ENCODE measurements at places on chromosomes 1 and 21.

- no peak for DNase-seq
Measured at GRCh38 chr1:164875518-164875917, 316.5 kb downstream of the PBX1 start.

- no peak for DNase-seq
Measured at GRCh38 chr1:216046336-216046735, 376.9 kb downstream of the USH2A start.

DNA sequence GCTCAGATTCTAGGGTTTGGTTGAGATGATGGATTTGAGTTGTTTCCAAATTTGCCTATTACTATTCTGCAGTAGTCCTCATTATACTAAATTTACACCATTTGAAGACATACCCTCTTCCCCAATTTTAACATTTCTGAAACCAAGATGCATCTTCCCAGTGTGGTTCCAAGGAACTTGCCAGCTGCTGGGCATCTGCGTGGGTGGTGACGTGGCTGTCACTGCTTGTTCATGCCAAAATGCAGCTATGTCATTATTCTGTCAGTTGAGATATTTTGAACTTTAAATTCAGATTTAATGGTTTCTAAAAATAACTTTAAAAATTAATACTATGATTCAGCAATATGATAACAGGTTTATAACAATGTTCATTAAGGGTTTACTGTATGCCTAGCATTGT, 1.2 kb downstream of the ZFP69 start:
- DNase-seq = no peak

- no peak for DNase-seq
Measured at GRCh38 chr1:83845437-83846071, 153.4 kb downstream of the TTLL7 start.

- DNase-seq = no peak
Measured at GRCh38 chr1:160056648-160057169, 13.3 kb downstream of the KCNJ10 start.
